CD4-positive, alpha-beta T cell treated with Interleukin-2 at 100 ng/mL for 4 hours (primary cell): ENCODE measurements at places on chromosomes 16 and 17.

- no peak for DNase-seq
Observed at GRCh38 chr17:1512351-1512750, 4.1 kb downstream of the INPP5K start.

GRCh38 chr17:75876190-75876937 lies 2.0 kb downstream of the TRIM47 start:
- peak; percentile 86 for DNase-seq

DNA sequence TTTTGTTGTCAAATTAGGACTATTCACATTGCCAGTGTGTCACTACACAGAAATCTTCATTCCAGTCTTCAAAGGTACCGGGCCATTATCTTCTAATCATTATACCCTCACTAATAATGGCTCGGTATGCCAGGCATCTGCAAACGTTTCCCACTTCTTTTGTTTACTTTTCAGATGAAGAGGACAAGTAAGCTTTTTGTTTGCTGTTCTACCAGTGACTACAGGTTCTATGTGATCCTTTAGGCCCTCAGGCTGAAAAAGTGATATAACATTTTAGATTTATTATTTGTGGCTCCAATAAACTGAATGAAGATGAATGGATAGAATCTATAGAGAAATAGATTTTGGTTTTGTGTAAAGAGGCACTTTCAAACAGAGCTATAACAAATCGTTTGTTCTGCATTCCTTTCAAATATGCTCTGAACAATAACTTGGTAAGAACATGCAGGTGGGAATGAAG lies 403 bp upstream of the KRTAP3-1 start:
- no peak for DNase-seq

- peak; percentile 29 for DNase-seq
Observed at GRCh38 chr17:57463103-57463885, 207.0 kb downstream of the MSI2 start.

DNA sequence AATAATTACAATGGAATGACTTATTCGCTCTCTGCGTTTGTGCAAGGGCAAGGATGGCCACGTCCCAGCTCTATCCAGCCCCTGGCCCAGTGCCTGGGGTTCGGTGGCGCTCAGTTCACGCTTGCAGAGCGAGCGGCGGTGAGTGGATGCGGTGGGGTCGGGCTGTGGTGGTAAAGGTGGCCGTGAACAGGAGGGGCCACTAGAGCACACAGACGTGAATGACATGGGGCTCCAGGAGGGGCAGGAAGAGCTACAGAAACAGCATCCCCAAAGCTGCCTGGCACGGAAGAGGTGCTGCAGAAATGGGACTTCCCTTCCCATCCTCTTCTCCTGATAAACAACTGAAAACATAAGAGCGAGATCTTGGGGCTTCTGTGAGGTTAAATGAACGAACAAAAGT lies 28.4 kb downstream of the IRF8 start:
- DNase-seq, result no peak

DNA sequence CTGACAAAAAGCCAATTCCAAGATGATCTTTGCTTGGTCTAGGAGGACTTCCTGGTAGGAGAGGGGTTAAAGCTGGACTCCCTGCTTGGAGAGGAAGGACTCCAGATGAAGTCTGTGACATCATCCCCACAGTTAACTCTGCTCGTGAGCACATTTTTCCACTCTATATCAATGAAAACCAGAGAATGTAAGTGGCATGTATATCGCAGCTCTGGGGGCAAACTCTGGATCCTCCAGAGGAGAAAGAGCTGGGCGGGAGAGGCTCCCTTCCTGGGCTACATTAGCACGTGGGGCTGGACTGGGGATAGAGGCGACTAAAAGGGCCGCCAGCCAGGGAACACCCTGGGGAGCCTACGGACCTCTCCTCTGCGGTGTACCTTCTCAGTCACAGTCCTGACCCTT lies 34.1 kb downstream of the HIC1 start:
- no peak for DNase-seq

DNA sequence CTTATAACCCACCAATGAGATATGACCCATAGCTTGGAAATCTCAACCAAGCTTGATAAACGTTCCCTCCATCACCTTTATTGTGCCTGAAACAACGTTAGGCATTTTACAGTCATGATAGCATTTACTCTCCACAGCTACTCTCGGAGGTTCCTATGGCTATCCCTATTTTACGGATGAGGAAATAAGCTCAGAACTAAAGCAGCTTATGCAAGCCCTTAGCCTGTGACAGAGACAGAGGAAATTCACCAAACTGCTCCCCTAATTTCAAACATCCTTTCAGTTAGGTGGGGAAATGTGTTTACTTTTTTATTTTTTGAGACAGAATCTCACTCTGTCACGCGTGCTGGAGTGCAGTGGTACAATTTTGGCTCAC lies 18.7 kb downstream of the DCUN1D3 start:
- no peak for DNase-seq

- DNase-seq, result no peak
Observed at GRCh38 chr16:11300560-11300892, 19.4 kb upstream of the PRM1 start.

DNA sequence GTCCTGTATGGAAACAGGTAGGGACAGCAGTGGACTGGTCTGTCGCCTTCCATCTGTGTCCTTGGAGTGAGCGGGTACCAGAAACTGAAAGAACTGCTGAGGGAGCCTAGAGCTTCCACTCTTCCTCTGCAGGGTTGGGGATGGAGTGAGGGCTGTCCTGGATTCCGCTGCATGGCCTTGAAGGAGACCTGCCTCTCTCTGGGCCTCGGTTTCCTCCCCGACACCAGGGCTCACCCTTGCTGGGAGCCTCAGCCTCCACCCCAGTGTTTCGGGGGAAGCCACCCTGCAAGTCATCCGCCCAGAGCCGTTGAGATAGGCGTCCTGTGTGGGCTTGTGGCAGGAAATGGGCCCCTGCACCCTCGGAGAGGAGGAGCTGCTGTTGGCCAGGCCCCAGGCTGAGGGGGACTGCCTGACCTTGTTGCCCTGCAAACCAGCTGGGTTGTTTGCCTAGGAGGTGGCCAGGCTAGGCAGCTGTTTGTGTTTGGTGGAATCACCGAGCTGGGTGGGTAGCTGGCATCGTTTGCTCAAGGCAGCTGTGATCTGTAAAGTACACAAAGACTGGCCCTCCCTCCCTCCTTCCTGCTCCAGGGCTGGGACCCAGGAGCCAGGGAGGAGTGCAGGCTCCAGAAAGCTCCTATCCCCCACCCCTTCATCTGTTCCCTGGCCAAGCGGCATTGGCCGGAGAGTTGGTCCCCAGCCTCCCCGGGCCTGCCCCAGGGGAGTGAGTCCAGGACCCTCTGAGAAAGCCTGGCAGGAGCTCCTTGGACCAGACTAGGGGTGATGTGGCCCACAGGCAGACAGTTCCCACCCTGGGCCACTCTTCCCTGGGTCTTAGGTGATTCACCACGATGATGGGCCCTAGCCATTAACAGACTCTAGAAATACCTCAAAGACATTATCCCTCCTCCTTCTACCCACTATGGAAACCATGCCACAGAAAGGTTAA lies 1.3 kb downstream of the RAB37 start:
- DNase-seq, result peak; percentile 84

GRCh38 chr17:19763416-19763815 lies 15.3 kb upstream of the ALDH3A1 start:
- DNase-seq, result no peak

- no peak for DNase-seq
Observed at GRCh38 chr17:82078433-82078832, 12.8 kb upstream of the DUS1L start.
